HS-27A (cell line): ENCODE measurements at places on chromosomes 6 and 20.

DNA sequence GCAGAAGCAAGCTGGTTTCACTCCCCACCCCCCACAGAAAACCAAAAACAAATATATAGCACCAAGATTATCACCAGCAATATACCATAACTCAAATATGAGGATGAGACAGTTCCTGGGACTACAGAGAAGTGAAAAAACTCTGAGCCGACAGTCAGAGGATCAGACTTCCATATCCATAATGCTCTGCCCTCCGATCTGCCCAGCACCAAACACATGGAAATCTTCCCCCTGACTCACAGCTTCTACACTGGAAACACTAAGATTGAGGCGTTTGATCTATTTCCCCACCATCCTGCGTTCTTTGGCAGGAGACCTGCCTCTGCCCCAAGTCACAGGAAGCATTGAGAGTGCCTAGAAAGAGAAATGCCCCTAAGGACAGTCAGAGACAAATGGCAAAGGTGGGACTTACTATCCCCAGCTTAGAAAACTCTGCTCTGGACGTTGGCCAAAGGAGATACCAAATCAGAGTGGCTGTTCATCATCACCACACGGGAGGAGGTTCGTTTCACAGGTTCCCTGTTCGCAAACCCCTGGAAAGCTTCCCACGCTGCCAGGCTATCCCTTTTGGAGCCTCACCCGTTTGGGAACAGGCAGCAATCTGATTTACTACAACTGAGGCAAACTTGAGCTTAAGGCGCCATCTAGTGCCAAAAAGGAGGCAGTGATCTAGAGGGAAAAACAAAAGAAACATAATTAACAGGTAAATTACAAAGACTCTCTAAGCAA is 48.7 kb upstream of the SRSF6 start:
- DNase-seq = peak; percentile 8

DNA sequence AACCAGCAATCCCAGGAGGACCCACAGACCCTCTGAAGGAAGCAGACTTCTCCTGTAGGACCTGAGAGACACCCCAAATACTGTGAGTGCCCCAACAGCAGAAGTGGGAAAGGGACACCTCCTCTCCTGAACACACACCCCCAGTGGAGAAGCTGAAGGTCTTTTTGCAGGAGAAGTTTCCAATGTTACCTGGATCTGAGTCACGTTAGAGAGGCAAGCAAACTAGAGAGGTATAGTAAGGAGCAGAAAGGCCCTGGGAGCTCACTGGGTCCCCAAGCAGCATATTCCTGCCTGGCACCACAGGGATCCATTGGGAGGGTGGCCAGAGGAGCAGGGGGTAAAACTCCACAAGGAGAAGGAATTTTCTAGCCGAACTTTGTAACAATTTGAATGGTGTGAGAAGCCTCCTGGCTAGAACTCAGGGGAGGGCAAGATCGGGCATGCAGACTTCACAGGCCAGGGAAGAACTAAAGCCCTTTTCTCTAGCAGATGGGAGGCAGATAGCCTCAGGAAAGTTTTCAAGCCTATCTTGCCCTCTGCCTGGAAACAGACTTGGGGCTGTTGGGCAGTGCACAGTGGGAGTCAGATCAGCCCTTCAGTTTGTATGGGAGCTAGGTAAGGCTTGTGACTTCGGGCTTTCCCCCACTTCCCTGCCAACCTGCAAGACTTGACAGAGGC is 68.2 kb upstream of the SSTR4 start:
- DNase-seq = no peak

DNA sequence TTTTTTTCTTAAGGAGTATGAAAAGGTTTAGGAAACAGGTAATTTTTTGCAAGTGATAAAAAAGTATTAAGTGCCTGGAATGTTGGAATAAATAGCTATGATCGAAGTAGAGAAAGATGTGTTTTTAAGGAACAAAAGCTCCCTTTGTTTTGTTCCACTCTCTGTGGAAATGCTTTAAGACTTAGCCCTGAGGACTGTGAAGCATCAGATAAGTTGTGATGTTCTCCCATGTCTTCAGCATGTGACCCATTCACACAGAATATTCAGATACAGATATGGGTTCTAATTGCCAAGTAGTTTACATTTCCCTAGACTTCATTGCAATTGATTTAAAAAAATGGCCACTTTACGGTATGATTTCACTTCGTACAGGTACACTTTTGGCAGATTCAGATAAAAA is 80.6 kb downstream of the KCNQ5 start:
- DNase-seq = no peak

DNA sequence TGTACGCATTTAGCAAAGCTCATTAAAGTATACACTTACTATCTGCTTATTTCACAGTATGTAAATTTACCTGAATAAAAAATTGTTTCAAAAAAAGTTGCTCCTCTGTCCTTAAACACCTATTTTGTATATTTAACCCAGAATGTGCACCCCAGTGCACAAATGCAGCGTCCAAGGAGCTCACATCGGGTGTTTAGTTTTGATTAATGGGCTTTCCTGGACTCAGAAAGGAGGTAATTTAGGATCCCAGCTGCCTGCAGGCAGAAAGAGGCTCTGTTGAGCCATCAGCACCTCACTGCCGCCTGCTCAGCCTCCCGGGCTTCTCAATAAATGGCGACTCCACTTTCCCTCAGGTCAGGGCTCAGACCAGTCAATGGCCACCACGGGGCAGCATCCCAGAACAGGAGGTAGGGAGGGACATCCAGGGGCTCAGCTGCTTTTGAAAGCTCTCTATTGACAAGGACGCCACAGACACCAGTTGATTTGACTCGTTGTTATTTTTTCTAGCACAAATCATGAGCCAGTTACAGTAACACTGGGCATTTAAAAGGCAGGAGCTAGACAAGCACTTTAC is 70.2 kb upstream of the TBC1D7 start:
- DNase-seq = no peak

GRCh38 chr6:150631984-150632642 is 32.4 kb downstream of the PLEKHG1 start:
- no peak for DNase-seq

DNA sequence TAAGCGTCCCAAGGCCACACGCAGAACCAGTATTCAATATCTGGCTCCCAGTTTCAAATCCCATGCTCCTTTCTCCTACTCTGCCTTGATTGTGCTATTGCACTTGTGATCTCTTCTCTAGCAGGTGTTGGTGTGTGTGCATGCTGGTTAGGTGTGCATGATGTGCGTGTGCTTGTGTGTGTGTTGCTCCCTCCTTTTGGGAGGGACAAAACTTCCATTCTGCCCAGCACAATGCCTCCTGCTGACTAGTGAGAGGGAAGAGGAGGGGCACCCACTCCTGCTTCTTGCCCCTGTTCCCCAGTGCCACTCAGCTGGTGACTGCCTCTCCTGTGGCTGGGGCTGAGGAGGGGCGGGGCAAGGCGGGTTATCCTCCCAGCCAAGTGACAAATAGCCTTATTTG is 19.7 kb downstream of the CD40 start:
- no peak for DNase-seq

DNA sequence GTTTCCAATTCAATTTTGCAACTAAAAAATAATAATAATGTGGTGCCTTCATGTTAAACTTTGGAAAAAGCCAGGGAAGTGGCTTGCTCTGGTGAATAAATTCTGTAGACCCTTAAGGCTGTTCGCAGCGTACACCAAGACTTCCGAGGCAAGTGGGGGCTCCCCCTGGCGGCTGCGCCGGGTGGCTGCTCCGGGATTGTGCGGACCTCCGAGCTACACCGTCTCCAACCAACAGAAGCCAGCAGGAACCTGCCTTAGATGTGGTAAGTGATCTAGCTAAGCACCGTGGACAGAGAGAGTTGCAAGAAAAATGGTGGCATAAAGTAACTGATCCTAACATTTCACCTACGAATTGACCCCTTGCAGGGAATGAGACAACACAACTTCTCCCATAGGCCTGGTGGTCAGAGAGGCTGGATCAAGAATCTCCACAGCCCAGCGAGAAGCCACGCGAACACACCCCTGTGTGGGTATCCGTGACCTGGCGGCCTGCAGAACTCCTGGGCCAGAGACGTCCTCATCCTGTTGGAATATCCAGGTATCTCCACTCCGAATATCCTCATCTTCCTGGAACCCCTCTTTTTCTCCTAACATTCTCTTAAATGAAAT is 69.6 kb downstream of the TBXT start:
- no peak for DNase-seq

DNA sequence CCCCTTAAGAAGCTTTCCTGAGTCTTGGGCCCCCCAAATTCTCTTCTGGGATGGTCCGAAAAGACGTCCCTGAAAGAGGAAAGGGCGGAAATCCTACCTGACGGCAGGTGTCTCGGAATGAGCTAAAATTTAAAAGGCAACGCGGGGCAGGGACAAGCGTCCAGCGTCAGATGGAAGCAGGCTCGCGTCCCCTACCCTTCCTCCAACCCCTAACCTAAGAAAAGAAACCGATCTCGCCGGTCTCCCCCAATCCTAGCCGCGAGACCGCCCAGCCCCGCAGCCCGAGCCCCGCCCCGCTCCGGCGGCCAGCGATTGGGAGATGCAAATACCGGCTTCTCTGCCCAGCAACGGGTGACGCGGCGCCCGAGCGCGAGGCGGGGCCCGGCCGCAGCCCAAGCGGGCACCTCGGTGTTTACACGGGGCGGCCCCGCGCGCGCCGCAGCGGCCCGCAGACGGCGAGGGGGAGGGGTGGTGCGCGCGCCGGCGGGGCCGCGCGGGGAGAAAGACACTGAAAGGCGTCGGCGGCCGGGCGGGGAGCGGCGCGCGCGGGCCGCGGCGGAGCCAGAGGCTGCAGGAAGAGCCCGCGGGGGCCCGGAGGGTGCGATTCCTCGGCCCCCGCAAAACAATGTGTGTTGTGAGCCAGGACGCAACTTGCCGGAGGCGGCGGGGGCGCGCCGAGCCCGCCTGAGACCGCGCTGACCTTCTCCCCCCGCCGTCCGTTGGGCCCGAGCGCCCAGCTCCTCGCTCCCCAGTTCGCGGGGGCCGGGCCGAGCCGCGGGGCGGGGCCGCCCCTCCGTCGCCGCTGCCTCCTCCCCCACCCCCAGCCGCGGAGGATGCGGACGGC is at the start of gene SOX12:
Gene SOX12 (plus strand): TSS at position 508 of the 844 bp plus-strand sequence. CDS start 373 bp downstream, outside the sequence.
- DNase-seq = peak; percentile 81

- DNase-seq = no peak
Observed at GRCh38 chr6:31614075-31614619, 887 bp upstream of the AIF1 start.

DNA sequence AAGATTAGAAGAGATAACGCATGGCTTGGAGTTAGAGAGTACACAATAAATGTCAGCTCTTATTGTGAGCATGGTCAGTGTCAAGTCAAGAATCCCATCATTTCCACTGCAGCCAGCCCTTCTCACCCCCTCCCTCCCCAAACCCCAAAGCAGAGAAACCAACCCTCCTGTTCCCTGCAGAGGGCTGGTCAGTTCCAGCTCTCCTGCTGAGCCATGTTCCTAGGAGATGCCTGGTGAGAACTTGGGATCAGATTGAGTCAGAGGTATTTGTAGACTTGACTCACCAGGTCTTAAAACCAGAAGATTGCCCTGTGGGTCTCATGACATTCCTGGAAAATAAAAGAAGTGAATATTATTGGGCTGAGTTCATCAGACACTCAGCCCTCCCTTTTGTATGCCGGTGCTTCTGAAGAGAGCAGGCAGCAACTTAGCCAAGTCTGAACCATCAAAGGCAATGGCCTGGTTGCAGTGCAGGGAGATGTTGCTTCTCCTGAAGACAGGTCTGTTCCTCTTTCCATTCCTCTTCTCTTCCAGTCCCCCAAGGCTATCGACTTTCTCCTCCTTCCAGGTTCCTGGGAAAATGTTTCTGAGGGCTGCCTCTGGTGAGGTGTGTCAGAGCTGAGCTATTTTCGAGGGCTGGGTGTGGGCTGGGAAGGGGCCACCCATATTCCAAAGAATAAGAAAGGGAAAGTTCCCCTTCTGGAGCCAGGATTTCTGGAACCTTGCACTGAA is 278.2 kb upstream of the SUPT3H start:
- DNase-seq = peak; percentile 99

DNA sequence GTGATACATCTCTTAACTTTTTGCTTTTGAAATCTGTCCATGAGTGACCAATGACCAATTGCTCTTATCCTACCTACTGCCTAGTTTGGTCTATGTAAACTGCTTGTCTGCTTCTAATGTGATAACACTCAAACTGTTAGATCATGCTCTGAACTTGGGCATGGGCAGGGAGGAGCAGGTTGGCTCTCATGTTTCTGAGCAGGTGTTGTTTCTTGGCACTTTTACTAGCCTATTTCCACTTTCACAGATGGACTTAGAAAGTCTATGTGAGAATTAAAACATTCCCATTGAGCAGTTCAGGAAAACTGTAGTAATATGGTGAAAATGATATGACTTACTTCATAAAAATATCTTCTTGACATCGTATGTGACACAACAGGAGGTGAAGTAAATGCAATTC is 538.4 kb downstream of the HACE1 start:
- DNase-seq = no peak

DNA sequence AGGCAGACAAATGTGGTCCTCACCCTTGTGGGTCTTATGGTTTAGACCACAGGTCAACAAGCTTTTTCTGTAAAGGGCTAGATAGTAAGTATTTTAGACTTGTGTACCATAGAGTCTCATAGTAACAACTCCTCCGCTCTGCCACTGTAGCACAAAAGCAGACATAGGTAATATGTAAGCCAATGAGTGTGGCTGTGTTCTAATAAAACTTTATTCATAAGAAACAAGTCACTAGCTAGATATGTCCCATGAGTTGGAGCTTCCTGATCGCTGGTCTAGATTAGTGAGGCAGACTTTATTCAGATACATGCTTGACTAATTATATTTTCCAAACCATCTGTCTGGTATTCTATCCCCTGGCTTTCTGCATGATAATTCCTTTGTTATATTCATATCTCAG is 196.4 kb upstream of the TSHZ2 start:
- no peak for DNase-seq
